ENCODE measurements at places on chromosomes 2 and 18.

DNA sequence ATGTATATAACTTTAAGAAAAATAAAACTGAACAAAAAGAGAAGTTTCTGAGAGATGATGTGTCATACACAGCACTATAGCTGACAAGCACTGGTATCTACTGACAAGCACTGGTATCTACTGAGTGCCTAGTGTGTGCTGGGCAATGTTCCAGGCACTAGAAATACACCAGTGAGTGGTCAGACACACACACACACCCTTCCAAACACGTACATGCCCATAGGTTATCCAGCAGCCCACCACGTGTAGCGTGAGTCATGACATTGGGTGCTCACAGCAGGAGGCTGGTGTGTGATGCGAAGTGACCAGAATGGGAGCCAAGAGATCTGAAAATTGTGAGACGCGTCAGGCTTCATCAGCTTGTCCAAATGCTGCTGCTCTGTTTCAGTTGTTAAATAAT is 12.2 kb upstream of the GNAL start:
- DNase-seq, result no peak

DNA sequence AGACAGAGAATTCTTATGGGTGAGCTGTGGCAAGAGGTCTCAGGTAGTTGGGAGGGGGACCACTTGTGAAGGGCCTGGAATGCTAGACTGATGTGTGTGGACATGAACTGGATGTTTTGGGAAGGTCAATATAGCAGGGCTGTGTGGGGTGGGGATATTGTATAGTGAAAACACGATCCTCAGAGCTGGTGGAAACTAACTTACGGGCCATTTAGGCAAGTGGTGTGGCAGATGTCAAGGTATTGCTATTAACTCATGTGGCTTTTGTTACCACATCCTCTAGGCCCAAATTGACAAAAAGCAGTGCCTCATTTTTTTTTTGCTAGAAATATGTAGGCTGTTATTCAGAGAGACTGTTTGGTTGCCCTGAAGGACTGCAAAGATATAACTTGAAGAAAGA is 8.0 kb upstream of the GALNT1 start:
- no peak for DNase-seq

- DNase-seq, result no peak
Observed at GRCh38 chr2:230903231-230904150, 21.6 kb downstream of the GPR55 start.

DNA sequence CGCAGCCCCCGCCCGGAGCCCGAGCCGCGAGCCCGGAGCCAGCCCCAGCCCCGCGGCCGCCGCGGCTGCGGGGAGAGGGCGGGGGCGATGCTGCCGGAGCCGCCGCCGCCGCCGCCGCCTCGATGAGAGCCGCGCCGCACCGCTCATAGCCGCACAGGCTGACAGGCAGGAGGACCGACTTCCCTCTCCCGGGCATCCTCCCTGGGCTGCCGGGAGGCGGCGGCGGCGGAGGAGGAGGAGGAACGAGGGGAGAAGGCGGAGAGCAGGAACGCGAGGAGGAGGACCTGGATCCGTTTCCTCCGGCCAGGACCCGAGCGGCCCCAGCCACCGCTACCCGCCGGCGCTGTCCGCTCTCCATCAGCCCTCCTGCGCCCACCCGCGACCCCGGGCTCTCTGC is 370 bp downstream of the KLHL29 start:
- DNase-seq, result no peak

- DNase-seq, result no peak
Observed at GRCh38 chr18:50982802-50983179, 15.0 kb downstream of the ELAC1 start.

- no peak for DNase-seq
Observed at GRCh38 chr18:68608851-68609490, 105.9 kb downstream of the TMX3 start.

DNA sequence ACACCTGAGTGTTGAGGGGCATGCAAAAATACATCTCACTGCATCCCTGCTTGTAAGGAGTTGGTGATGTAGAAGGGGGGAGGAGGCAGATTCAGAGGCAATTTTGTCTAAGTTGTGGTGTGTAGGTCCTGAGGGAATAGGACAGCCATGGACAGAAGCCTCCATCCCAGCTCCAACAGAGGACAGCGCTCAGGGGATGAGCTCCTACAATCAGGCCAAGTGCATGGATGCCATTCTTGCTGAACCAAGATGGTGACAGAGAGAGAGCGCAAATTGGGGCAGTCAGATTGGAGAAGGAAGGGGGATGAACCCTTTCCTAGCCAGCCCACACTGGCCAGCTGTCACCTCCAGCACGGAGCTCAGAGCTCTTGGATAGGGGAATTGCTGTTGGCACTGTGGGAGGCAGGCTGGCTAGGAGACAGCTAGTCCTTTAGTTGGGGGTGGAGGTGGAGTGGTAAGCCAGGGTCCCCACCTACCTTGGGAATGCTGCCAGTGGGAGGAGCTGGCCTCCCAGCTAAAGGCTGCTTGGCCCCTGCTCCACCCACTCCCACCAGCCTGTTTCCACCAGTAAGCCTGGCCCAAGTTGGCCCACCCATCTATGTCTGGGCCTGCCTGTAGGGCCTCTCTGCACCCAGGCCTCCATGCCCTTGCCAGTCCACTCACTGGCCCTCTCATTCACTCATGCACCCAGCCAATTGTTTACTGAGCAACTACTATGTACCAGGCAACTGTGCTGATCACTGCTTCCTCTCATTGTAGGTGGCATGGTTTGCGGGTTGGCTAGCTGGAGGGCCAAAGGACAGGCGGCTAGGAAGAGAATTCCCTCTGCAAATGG is 2.5 kb upstream of the PER2 start:
- DNase-seq, result no peak

GRCh38 chr2:45532181-45532580 is 78.9 kb downstream of the SRBD1 start:
- no peak for DNase-seq

- DNase-seq, result no peak
Observed at GRCh38 chr2:46841621-46842020, 74.0 kb downstream of the MCFD2 start.

DNA sequence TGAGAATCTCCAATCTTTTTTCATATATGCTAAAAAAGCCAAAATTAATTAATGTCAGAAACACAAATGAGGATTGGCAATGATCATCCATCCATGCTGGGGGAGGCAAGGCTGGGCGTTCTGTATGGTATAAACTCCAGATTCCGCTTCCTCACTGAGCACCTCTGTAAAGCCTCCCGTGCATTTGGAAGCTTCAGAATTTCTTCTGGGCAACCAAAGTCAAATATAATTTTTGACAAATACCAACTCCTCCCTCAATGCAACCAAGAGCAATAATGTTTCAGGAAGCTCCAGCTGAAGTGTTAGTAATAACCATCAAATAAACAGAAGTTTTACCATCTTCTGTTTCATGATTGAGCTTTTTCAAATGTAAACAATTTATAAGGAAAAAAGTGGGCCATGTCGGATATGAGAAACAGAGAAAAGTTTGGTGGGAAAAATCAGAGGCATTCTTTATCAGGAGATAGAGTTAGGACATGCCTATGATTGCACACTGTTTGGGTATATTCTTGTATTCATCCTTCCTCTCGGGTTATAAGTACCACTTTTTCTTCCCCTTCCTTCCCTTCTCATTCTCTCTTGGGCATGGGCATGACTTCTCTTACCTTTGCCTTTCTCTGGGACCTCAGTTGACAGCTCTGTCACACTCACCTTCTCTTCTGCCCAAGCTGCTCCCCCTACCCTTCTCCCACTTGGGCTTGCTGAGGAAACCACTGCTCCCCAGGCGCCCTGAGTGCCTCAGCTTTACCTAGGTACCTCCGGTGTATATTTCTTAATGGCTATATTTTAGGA is 149.5 kb upstream of the ZEB2 start:
- no peak for DNase-seq

DNA sequence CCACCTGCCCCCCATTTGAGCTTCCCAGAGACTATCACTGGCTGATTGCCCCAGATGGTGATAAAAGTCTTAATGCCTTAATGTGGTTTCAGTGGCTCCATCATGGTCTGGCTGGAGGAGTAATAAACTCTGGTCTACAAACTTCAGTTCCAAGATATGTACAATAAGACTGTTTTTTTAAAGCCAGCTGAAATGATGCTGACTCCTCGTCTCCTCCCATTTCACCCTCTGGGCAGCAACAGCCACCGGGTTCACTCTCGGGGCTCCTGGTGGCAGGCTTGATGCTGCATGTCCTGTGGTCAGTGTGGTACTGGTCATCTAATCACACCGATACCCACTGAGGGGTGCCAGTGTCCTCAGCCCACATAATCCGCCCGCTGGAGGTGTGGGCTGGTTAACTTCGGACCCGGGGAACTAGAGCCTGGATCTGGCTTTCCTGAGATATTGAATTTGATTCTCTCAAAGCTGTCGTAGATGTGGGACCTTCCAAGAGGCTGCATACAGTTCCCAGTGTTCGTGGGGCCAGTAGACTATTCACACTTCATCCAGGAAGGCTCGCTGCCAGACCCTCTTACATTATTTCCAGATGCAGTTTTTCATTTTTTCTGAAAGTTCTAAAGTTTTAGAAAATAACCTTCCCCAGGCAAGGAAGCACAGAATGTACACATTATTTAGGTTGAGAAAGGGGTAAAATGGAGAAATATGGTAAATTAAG is 95.3 kb downstream of the GALR1 start:
- no peak for DNase-seq

DNA sequence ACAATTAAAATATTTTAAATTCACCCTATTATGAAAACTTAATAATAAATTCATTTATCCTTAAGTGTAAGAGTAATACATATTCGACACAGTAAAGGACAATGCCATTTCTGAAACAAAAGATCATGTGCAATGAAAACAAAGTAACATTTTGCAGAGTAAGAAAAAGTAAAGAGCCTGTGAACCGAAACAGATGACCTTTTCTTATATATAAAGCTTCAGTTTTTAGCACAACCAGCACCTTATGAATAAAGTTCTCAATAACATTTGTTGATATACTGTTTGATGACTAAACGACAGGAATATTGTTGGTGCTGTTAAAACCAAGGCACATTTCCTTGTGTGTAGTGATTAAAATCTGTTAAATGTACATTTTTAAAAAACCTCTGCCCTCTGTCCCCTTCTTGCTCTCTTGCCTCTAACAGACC is 1.5 kb downstream of the PELI1 start:
- DNase-seq, result no peak

GRCh38 chr18:69401226-69401971 is 711 bp downstream of the DOK6 start:
- no peak for DNase-seq

GRCh38 chr18:709771-710170 is 2.7 kb downstream of the ENOSF1 start:
- no peak for DNase-seq

DNA sequence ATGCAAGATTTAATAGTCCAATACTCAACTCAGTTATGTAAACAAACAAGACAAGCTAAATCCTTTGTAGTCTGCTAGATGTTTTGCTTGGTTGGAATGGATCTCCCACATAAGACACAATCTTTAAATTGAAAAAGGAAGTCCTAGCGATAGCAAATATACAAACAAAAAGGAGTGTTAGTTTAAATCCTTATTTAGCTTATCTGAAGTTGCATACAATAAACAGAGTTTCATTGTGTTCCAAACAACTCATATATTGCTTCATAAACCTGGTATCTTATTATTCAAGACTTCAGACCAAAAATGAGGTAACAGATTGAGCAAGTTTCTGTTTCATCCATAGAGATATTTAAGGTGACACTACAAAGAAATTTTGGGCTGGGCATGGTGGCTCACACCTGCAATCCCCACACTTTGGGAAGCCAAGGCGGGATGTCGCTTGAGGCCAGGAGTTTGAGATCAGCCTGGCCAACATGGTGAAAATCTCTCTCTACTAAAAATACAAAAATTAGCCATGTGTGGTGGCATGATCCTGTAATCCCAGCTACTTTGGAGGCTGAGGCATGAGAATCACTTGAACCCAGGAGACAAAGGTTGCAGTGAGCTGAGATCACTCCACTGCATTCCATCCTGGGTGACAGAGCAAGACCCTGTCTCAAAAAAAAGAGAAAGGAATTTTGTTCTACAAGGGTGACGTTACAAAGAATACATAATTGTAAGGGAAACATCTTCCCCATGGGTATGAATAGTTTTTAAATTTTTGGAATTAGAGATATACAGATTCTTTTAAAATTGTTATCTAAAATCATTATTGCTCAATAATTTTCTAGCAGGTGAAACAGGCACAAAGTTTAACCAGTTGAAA is 150.5 kb upstream of the L3MBTL4 start:
- DNase-seq, result no peak

DNA sequence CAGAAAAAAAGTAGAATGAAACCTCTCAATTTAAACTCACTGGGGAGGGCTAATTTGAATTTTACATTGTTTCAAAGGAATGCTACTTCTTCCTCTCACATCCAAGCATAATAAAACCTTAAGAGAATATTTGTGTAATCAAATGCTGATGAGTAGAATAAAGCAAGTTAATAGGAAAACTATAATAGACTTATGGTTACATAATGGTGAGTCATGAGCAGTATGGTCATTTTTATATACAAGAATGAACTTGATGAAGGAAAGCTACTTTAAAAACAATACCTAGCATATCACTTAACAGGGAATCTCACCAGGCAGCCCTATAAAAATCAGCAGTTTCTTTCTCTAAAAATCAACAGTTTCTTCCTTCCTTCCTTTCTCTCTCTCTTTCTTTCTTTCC is 80.3 kb downstream of the VSNL1 start:
- no peak for DNase-seq

DNA sequence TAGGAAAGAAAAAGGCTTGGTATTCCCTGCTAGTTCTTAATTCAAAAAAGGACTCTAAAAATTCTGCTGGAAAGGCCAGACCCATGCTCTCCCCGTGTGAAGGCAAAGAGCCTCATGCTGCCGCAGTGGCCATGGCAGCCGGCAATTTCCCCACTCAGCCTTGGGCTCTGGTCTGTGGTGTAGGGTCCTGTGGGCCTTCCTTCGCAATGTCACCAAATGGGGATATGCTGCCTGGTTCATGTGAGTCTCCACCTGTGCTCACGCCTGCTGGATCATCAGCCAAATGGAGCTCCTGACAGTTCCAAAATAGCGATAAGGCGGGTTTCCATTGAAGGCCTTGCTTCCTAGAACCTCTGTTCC is 282.8 kb upstream of the ATP5MC3 start:
- no peak for DNase-seq

DNA sequence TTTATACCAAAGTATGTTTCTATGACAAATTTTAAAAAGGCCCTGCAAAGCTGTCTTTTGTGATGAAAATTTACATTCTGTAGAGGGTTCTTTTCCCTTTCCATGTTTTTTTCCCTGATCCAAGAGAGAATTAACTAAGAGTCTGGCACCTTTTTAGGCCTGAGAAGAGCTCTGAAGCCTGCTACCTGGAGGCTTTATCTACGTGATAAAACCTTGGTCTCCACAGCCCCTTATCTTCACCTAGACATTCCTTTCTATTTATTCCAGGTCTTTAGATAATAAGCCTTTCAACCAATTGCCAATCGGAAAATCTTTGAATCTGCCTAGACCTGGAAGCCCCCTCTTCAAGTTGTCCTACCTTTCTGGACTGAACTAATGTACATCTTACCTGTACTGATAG is 774.1 kb upstream of the LRRTM1 start:
- no peak for DNase-seq

GRCh38 chr2:239199041-239199768 is 201.6 kb downstream of the HDAC4 start:
- DNase-seq, result no peak

DNA sequence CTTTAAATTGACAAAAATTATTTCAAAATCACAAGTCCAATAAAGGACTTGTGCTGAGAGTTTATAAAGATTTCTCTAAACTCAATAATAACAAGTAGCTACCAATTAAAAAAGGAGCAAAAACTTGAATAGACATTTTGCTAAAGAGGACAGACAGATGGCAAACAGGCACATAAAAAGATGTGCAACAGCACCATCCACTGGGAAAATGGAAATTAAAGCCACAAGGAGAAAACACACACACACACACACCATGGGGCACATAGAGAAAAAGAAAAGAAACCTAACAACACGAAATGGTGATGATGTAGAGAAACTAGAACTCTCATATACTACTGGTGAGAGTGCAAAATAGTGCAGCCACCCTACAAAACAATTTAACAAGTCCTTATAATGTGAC is 12.6 kb upstream of the SLC9A4 start:
- DNase-seq, result no peak
